ENCODE measurements at places on chromosomes 7 and 10.
A peak's percentile ranks its signal among the peaks of the same experiment; 100 is the strongest.

GRCh38 chr10:60032723-60033122 is 126.4 kb upstream of the CCDC6 start:
- DNase-seq = peak; percentile 78

- peak; percentile 83 for DNase-seq
These were observed 3.6 kb downstream of the DUSP5 start for GRCh38 chr10:110501142-110501937.

DNA sequence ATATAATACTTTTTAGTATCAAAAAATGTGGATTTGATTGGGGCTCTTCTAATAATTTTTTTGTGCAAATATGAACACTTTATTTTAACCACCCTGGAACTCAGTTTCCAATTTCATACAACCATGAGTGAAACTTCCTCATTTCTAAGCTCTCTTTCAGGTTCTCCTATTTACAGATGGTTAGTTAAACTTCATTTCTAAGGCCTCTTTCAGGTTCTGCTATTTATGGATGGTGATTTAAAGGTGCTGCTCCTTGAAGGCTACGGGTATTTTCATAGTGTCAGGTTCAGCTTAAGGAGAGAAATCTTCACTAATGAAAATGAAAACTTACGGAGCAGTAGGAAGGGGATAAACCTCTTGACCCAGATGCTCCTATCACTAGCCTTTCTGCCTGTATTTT is 568.3 kb downstream of the KIF20B start:
- DNase-seq = no peak

- peak; percentile 89 for DNase-seq
These were observed 84.0 kb downstream of the ANLN start for GRCh38 chr7:36473454-36474282.

- no peak for DNase-seq
These were observed 40.7 kb downstream of the MRPL32 start for GRCh38 chr7:42972699-42973500.

GRCh38 chr10:52216852-52217251 is 97.2 kb upstream of the DKK1 start:
- no peak for DNase-seq

DNA sequence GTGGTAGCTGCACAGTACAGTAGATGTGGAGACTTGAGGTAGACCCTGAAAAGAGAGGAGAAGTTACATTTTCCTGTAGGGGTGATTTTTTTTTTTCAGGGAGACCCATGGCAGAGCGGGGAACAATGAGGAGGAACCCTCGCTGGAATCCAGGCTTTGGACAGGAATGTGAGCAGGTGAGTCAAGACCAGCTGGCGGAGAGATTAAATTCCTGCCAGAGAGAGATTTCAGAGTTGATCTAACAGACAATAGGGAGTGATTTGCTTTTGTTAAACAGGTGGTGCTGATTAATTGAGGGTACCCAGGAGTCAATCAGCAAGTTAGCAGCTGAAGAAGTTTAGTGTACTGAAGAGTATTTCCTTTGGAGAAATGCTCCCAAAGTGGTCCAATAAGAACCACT is 41.6 kb upstream of the MINDY3 start:
- DNase-seq = no peak

DNA sequence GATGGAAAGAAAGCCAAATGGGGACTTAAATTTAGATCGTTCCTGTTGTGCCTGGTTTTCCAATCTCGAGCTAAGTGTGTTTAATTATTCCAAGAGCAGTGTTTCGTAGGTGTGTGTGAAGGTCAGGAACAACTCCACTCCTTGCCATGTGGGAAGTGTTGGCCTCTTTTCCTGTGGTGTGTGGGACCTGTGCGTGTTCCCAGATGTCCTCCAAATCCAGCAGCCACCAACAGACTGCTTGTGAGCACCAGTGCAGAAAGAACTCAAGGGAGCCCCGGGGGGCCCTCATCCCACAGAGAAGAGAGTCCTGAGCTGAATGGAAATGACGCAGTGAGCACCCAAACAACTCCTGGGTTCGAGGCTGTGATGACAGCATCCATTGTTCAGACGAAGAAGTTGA is 227.7 kb downstream of the TMEM178B start:
- DNase-seq = no peak

- peak; percentile 59 for DNase-seq
These were observed 399.5 kb upstream of the FOXK1 start for GRCh38 chr7:4282434-4283223.

DNA sequence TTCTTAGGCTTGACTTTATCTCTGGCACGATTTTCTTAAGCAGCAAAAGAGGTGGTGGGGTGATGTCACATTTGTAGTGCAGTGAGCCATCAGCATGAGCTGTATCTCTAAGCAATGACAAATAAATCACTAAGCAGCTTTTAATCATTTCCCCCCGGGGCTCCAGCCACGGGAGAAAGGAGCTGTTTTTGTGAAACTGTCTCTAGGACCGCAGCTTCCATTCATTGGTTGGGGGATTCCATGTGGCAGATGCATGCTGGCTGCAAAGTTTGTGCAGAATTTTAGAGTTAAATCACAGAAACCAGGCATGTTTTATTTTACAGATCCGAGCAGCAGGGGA is 464 bp downstream of the KIAA1217 start:
- DNase-seq = no peak

GRCh38 chr7:69789563-69789962 is 191.3 kb downstream of the AUTS2 start:
- DNase-seq = no peak

GRCh38 chr10:132571650-132572544 is 34.3 kb downstream of the INPP5A start:
- DNase-seq = peak; percentile 80

DNA sequence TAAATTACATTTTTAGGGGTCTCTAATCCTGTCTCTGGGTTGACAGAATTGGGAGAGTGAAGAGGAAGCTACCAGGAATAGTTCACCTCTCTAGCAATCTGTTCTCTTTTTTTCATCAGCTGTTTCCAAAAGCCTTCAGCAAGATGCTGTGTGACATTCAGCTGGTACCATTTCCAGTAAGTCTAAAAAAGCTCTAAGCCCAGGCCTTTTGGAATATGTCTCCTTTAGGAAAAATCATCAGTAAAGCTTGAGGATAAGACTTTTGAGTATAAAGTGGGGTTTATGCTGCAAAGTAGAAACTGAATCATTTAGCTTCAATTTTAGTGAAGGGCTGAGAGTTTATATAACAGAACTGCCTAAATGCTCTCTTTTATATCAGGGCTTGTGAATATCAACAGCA is 81.5 kb downstream of the CCNY start:
- DNase-seq = no peak

GRCh38 chr7:135313971-135314370 is 80.3 kb downstream of the STRA8 start:
- no peak for DNase-seq

Measured in Calu3 (cell line).